ENCODE measurements at places on chromosomes 4 and X. TPM values are rescaled to one million over a fixed set of nuclear protein-coding genes. Genes with fewer than 3 reads are reported as not detected.

Gene GBA3
- total RNA-seq: 0.32 TPM

Gene AMTN
- not detected for total RNA-seq

Gene NLGN3
- 3.1 TPM for total RNA-seq

Gene UGT2B11
- not detected for total RNA-seq

Gene TMSB4X
- total RNA-seq: 4,532 TPM

Gene ATP6AP1
- 133 TPM for total RNA-seq

Gene TMEM31
- total RNA-seq: not detected

Gene TXK
- total RNA-seq: not detected

Gene CNGA2
- total RNA-seq: not detected

Gene CT45A2
- total RNA-seq: not detected

Gene FGA
- total RNA-seq: not detected

Measured in glutamatergic neuron (in vitro differentiated cells).